Neural crest cell (in vitro differentiated cells): ENCODE measurements at places on chromosomes 2 and 18. TPM values are rescaled to one million over a fixed set of nuclear protein-coding genes. Genes with fewer than 3 reads are reported as not detected.
A peak's percentile ranks its signal among the peaks of the same experiment; 100 is the strongest.

Gene RAD51AP2
- 0.16 and 0.23 TPM in 2 replicates for total RNA-seq

GRCh38 chr2:231132129-231132528 is 7.3 kb upstream of the HTR2B start:
- no peak for DNase-seq

- DNase-seq, result peak; percentile 16
Measured at GRCh38 chr2:168518555-168519066, 62.5 kb downstream of the CERS6 start.

Gene PCARE
- total RNA-seq, result not detected in 2 replicates

Gene TMEM182
- total RNA-seq, result 5.9 and 7.9 TPM in 2 replicates

DNA sequence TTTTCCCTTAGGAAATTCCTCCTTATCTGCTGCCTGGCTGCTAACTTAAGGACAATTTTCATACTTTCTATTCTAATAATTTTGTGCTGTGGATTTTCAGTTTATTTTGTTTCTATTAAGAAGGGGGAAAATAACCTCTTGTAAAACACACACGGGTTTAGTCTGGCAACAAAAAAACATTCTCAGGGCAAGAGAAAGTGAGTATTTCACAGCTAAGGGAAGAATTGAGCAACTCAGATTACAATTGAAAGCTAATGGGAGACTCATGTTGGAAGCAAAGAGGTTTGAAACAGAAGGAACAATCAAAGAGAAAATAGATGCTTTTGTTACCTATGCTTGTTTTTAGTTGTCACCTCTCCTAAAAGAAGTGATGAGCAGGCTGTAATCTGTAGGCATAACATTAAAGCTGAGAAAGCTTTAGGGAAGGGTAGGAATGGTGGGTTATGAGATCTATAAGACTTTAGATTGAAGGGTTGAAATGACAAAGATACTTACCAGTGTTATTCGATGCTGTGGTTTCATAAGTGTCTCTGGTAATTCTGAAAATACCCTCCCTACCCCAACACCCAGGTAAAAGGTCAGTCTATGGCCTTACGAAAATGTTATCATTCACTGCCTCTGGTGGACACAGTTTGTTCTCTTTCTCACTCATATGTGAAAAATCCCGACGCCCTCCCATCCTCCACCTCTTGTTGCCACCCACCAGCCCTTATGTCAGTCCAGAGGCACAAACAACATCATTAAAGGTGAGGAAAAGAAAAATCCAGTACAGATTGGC is 510.9 kb downstream of the TXNL1 start:
- no peak for DNase-seq

GRCh38 chr2:143481733-143482132 is 352.5 kb downstream of the ARHGAP15 start:
- DNase-seq, result no peak

- no peak for DNase-seq
Measured at GRCh38 chr2:219443016-219443696, 8.5 kb downstream of the SPEG start.

- DNase-seq, result no peak
Measured at GRCh38 chr2:136310005-136310495, 192.1 kb upstream of the CXCR4 start.

Gene MPPE1
- 22.8 and 28.9 TPM in 2 replicates for total RNA-seq

DNA sequence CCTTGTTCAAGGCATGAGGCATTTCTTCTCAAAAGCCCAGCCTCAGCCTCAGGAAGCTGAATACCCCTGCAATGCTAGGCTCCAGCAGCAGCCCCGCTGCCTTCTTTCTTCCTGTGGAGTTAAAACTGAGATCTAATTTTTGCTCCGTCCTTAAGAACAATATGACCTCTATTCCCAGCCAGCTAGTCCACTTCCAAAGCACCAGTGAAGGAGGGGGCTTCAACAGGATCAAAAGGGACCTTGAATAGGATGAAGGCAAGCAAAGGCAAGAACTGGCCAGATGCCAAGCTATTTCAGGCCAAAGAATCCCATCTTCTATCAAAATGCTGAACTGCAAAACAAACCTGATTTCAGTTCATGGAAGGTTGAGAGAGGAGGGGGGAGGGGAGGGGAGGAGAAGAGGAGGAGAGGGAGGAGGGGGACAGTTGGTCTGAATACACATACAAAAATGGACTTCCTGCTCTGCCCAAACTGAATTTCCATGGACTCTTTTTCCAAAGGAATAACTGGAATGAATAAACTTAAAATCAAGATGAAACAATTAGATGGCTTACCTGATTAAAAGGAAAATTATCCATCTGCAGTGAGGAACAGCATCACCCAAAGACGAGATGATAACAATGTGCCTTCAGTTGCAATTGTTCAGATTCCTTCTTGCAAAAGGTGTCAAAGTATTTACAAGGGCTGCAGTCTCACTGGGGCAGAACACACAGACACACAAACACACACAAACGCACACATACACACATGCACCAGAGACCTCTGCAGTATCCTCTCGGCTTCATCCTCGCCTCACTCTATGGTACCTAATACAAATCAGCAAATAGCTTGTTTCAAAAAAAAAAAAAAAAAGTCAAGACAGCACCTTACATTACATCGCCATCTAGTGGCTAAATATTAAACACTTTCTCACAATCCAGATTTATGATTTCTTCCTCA is at the start of gene SCN1A:
Gene SCN1A (minus strand): TSS at position 804 of the 939 bp plus-strand sequence. CDS start 54,399 bp downstream, outside the sequence.
- peak; percentile 28 for DNase-seq

DNA sequence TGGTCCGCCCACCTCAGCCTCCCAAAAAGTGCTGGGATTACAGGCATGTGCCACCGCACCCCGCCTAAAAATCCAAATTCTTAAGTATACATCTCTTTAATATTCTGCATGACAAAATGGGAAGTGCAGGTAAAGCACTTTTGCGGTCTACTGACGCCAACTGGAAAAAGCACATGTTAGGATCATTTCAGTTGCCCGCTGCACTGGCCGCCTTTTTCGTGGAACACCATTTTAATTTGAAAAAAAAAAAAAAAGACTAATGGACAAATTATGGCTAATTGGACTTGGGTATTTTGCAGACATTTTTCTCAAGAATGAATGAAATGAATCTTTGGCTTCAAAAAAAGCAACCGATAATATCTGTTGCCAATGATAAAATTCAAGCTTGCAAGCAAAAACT is 129.3 kb upstream of the GPC1 start:
- no peak for DNase-seq

GRCh38 chr2:151928380-151928779 is 100.2 kb upstream of the ARL5A start:
- DNase-seq, result no peak

Gene SOX11
- 197 and 201 TPM in 2 replicates for total RNA-seq

Gene AQP4
- not detected in 2 replicates for total RNA-seq

Gene TM4SF20
- not detected in 2 replicates for total RNA-seq

Gene NFU1
- total RNA-seq, result 41.8 and 42.7 TPM in 2 replicates

Gene MAP3K19
- total RNA-seq, result not detected in 2 replicates

- no peak for DNase-seq
Measured at GRCh38 chr18:70659036-70659925, 370.4 kb downstream of the SOCS6 start.

Gene NDUFAF7
- total RNA-seq, result 21.9 and 25.1 TPM in 2 replicates

DNA sequence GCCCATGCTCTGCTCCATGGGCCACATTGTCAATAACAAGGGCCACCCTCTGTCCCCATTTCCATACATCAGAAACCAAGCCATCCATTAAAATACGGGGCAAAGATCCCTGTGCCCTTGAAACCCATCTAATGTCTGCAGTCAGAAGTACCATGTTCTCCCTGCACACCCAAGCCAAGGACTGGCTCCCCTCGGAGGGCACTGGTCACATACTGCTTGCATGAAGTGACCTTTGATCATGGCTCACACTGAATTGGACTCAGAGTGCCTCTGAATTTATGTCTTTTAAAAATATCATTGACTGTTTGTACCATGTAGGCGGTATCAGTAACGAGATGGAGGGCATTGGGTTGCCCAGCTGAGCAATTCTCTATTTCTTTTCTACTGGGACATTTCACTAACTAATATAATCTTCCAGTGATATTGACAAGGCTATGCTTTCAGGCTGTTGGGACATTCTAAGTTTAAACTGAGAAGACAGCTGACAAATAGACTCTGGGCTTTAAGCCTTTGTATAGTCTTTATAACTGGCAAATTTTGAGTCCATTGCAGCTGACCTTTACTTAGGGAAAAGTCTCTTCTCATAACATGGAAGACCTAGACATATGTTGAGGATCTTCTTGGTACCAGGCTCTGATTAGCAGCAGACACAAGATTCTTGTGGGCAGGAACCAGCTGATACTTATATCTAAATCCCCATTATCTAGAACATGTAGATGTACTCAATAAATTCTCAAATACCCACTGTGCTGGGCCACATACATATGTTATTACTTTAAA is 214.3 kb downstream of the MYCN start:
- DNase-seq, result no peak

Gene HIBCH
- total RNA-seq, result 32.6 and 33.7 TPM in 2 replicates

DNA sequence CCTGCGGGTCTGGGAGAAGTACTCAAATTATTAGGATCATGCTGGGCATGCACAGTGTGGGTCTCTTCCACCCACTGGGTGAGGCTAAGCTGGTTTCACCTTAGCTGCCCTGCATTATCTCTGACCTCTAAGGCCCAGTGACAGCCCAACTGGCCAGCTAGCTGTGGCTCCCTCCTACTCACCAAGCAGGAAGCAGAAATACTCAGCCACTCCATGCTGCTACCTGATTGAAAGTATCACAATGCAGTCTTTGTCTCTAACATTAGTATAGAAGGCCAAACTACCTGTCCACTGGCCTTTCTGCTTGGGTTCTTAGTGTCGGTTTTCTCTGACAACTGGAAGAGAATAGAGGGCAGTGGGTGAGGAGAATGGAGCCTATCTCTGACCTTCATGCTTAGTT is 47.3 kb upstream of the RAB27B start:
- no peak for DNase-seq

GRCh38 chr2:212213191-212213590 is 325.4 kb downstream of the ERBB4 start:
- DNase-seq, result no peak

Gene DLGAP1
- 11.5 and 11.7 TPM in 2 replicates for total RNA-seq

Gene DNAJB2
- total RNA-seq, result 59.2 and 59.7 TPM in 2 replicates

Gene SLC25A12
- total RNA-seq, result 20.4 and 20.5 TPM in 2 replicates

GRCh38 chr2:7281231-7282201 is 364.3 kb downstream of the RNF144A start:
- no peak for DNase-seq

Gene STARD6
- total RNA-seq, result 0.35 TPM in 1 of 2 replicates, not detected in the other

- DNase-seq, result no peak
Measured at GRCh38 chr2:25514043-25514637, 159.2 kb downstream of the DTNB start.

Gene PECR
- 12.5 and 18.2 TPM in 2 replicates for total RNA-seq

Gene EEF1B2
- total RNA-seq, result 614 and 618 TPM in 2 replicates

- DNase-seq, result no peak
Measured at GRCh38 chr18:41783065-41783818, 171.8 kb upstream of the PIK3C3 start.

DNA sequence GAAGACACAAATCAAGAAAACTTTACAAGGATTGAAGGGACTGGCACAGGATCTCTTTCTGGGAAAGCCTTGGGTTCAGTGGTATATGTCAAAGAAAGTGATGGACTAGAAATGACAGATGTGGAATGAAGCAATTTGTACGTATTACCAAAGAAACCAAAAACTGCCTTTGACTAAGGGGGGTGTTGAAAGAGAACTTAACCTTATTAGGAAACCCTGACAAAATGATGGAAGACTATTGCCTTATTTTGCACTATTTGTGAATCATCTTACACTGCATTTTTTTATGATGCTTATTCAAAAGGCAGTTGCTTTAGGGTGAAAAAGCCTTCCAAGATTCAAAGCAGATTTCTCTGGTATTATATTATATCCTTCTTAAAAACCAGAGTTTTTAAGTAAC is 4.0 kb downstream of the TSGA10 start:
- no peak for DNase-seq

DNA sequence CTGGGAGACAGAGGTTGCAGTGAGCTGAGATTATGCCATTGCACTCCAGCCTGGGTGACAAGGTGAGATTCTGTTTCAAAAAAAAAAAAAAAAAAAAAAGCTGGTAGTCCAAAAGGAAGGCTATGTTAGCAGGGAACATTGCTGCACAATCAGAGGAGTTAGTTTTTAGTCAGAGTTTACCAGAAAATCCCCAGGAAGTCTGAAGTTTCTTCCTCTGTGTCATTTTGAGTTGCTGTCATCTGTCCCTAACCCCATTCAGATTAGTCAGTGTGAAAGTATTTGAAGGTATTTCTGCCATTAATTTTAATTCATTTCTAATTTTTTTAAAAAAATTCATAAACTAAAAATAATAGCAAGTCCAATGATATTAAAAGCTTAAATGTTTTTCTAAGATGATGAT is 33.5 kb upstream of the CERS6 start:
- no peak for DNase-seq

DNA sequence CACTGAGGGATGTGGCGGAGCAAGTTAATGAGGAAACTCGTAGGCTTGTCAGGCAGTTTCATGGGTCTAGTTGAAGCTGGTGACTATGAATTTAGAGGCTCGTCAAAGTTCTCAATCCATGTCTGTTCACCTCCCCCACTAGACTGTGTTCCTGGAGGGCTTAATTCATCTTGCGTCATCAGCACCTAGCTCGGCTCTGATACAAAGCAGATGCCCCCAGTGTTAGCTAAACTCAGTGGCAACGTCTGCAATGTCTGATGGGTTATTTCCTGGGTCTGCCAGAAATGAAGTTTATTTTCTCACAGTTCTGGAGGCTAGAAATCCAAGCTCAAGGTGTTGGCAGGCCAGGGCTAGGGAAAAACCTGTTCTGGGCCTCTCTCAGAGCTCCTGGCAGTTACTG is 140.6 kb downstream of the PID1 start:
- DNase-seq, result no peak

Gene ALLC
- total RNA-seq, result not detected in 2 replicates

Gene PNPT1
- total RNA-seq, result 33.0 and 34.5 TPM in 2 replicates

GRCh38 chr2:16726147-16726546 is 60.5 kb upstream of the CYRIA start:
- DNase-seq, result no peak

- DNase-seq, result no peak
Measured at GRCh38 chr2:39511219-39511604, 74.1 kb upstream of the MAP4K3 start.

DNA sequence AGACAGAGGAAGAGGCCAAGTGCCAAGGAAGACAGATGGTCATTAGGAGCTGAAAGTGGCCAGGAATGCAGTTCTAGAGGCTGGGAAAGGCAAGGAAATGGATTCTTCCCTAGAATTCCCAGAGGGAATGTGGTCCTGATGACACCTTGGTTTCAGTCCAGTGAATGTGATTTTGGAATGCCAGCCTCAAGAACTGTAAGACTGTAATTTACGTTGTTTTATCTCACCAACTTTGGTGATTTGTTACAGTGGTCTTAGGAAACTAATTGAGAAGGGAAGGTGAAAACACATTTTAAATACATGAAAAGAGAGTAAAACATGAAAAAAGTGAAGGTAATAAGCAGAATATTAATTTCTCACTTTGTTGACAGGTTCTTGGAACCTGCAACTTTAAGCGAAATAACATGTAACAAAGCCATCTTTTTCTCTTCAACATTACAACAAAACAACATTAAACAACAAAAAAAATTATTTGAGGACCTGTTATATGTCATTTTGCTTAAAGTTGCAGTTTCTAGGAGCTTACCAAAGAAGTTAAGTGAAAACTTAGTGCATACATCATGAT is 370.2 kb downstream of the METTL4 start:
- no peak for DNase-seq

DNA sequence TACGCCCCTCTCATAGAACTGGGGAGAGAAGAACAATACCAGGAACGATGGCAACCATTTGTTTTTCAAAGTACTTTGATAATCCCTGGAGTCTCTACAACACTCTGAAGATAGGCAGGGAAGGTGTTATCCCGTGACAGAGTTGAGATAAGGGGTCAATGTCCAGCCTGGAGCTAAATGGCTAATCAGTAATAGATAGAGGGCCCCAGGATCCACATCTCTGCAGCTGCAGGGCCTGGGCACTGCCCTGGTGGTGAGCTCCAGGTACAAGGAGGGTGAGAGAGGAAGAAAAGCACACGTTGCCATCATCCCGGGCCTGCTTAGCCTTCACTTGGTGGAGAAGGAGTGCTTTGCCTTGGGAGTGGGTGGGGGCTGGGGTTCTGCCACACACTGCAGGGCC is 260.6 kb downstream of the PRKCE start:
- DNase-seq, result no peak
